GM12865 (cell line): ENCODE measurements at places on chromosomes 11 and 22.
A peak's percentile ranks its signal among the peaks of the same experiment; 100 is the strongest.

DNA sequence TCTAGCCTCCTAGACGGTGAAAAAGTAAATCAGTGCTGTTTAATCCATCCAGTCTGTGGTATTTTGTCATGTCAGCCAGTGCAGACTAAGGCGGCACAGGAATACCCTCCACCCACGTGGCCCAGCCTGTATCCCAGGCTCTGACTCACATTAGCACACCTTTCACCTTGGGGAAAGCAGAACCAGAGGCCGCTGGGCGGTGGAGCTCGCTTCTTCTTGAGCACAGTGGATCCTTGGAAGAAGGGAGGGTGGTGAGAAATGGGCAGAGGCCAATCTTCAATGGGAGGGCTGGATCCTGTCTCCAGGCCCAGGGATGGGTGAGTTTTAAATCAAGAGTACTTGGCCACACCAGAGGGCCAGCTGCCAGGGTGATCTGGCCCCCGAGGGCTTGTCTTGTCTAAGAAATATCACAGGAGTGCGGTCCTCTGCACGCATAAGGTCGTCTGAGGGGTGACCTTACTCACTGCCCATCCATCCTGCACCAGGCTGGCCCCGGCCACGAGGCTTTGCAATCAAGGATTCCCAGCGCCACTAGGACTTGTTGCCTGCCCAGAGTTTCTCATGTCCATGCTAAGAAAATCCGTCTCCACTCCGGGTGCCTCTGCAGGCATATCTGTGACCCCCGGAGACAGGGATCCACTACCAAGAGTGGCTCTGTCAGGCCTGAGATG is 658.5 kb downstream of the BRD1 start:
- no peak for DNase-seq

DNA sequence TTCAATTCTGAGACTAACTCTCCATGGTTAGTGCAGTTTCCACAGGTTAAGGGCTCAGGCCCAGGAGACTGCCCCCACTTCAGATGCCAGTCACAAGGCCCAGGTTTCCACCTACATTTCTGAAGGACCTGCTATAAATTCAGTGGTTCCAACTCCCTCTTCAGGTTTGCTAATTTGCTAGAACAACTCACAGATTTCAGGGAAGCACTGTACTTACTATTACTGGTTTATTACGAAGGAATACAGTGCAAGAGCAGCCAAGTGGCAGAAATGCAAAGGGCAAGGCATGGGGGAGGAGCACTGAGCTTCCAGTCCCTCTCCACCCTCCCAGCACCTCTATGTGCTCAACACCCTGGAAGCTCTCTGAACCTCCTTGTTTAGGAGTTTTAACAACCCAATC is 39.3 kb upstream of the SPON1 start:
- DNase-seq, result no peak

DNA sequence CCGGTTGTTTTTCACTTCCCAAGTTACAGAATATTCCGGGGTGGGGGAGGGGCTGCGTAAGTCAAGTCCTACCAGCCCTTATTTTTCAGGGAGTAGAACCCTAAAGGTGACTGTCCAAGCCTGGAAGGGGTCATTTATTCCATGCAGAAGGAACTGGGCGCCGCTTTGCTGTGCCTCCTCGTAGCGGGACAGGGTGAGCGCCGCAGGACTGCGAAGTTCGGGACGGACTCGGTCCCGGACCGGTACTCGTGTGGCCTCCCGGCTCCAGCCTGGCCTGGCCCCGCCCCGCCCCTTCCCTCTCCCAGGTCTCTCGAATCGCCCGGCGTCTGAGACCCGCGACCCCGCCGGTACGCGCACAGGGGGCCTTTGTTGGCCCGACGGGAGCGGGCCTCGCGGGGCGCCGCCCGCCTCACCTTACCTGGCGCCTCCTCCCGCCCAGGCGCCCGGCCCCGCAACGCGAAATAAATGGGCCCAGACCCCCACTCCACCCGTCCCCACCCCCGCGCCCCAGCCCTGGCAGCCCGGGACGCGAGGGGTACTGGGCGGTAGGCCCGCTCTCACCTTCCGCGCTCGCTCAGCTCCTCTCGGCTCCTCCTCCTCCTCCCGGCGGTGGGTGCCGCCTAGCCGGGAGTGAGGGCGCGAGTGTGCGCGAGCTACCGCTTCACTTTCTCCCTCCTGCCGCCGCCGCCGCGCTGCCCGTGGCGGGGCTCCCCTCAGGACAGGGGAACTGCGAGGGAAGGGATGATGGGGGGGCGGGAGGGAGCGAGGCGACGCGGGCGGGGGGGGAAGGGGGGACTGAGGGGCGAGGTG is 698 bp downstream of the PAK1 start:
- DNase-seq, result peak; percentile 71

DNA sequence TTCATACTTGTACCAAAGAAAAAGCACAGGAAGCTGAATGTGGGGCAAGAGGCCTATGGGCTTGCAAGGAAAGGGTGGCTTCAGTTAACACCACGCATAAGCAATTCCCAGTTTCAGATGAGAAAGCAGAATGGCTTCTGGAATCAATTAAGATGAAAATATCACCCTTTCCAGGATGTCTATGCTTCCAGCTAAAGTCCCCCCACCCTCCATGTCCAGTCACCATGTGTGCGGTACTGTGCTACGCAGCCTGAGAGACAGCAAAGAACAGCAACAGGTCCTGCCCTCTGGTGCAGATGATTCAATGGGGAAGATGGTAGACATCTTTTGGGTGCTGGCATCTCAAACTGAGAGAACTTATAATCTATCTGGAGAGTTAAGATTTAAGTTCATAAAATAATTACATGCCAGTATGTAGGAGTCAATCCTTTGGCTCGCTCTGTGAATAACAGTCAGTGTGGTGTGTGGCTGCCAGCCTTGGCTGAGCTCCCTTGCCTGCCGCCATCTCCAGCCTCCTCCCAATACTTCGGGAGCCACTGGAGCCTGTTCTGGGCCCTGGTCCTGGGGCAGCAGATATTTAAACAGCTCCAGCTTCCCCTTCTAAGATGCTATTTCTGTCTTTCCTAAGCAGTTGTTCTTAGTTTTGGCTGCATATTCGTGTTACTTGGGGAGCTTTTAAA is 44.5 kb downstream of the ME3 start:
- no peak for DNase-seq
